AG10803 (cell line): ENCODE measurements at places on chromosomes 12 and 14.

DNA sequence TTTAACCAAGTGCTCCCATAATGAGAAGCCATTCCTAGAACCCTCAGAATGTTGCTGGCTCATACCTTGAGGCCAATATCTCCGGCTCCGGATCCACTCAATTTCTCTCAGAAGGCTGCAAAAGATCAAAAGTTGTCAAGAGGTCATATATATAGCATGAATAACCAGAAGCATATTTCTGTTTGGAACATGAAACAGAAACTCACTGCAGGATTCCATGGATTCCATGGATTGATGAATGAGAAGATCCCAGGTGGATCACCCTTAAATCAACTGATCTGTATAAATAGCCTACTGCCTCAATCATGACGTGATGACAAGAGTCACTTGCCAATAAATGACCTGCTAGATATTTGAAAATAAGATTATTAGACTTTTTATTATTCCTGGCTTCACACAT lies 3.3 kb upstream of the NT5DC3 start:
- DNase-seq, result no peak

GRCh38 chr12:95591731-95592130 lies 40.5 kb upstream of the USP44 start:
- DNase-seq, result no peak

DNA sequence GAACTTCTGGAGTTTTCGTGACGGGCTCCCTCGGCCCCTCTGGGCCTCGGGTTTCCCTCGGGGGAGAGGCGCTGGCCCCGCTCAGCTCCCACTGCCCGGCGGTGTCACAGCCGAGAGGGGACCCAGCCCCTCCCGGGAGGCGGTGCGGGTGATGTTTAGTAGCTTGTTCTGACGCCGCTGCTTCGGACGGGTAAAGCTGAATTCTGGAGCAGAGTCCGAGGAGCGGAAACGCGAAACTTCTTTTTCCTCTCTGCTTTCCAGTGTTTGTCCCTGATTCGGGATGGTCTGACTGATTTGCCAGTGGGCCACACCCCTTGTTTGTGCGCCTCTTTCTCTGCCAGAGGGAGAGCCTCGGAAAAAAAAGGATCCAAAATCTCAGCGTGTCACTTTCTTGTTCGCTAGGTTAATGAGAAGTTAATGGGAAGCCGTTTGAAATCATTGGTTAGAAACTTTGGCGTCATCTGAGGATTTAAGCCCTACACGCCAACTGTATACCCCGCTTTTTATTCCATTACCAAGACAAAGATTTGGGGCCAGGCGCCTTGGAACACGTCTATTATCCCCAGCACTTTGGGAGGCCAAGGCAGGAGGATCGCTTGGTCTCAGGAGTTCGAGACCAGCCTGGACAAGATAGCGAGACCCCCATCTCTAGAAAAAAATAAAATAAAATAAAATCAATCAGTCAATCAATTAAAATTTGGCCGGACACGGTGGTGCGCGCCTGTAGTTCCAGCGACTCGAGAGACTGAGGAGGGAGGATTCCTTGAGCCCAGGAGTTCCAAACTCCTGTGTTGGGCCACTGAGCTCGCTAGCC lies 756 bp downstream of the TULP3 start:
- peak; percentile 69 for DNase-seq

- no peak for DNase-seq
These were observed 344.0 kb downstream of the BCL11B start for GRCh38 chr14:98927986-98928385.

GRCh38 chr14:99242816-99243721 lies 28.9 kb downstream of the BCL11B start:
- DNase-seq, result no peak

- DNase-seq, result peak; percentile 46
These were observed 50.7 kb upstream of the PTPRR start for GRCh38 chr12:70971001-70971794.

- peak; percentile 53 for DNase-seq
These were observed 160.6 kb downstream of the ANO4 start for GRCh38 chr12:100955139-100955538.

GRCh38 chr14:89137526-89138163 lies 279.4 kb downstream of the FOXN3 start:
- peak; percentile 95 for DNase-seq

GRCh38 chr12:43154498-43155045 lies 397.4 kb downstream of the ADAMTS20 start:
- no peak for DNase-seq

DNA sequence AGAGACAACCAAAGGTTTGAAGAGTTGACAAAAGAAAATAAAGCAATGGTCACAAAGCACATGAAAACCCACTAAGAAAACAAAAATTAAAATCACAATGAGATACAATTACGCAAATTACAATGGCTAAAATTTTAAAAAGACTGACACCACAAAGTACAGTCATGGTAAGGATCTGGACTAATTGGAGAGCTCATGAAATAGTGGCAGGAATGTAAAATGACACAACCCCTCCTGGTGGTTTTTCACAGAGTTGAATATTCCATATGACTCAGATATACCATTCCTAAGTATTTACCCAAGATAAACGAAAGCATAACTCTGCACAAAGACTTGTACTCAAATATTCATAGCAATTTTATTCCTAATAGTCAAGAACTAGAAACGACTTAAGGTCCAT lies 65.9 kb downstream of the NOVA1 start:
- peak; percentile 49 for DNase-seq

DNA sequence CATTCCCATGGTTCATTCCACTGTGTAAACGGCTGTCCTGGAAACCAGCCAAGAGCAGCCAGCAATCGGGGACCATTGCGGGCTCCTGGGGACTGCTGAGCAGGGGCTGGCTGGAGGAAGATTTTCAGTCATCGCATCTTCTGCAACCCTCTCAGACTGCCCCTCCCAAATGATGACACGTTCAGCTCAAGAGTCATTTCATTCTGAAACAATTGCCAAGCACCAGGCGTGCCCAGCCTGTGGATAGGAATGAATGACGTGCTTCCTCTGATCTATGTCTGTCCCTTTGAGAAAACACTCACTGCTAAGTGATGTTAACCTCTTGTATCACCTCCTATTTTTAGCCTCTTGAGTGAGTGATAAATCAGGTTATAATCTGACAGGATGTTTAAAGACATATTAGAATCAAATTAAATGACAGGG lies 62.0 kb downstream of the NDUFA12 start:
- DNase-seq, result peak; percentile 80

- DNase-seq, result no peak
These were observed 43.1 kb downstream of the CACNA1C start for GRCh38 chr12:2095878-2096277.

GRCh38 chr14:95057851-95058250 lies 99.5 kb downstream of the DICER1 start:
- no peak for DNase-seq

GRCh38 chr14:71471634-71472355 lies 460.4 kb upstream of the RGS6 start:
- DNase-seq, result peak; percentile 72

- DNase-seq, result no peak
These were observed 37.2 kb upstream of the RBM19 start for GRCh38 chr12:114003286-114003685.

DNA sequence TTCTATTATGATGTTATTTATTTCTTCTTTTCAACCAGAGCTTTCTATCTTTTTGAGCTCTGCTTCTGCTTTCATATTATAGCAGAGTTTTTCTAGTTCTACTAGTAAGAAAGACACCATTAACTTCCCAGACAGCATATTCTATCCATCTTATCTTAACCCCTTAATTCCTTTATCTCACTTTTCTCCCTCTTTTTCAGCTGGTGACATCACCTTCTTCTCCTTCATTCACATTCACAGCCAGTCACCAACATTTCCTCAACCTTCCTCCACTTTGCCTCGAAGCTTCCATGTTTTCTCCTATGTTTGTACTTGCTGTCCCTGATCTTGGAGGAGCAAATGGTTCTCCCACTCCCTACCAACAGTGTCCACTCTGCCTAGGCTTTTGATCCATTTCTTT lies 3.5 kb upstream of the CSRP2 start:
- no peak for DNase-seq

- DNase-seq, result no peak
These were observed 127.8 kb upstream of the SSTR1 start for GRCh38 chr14:38079886-38080285.

- DNase-seq, result no peak
These were observed 68.4 kb upstream of the BCAT1 start for GRCh38 chr12:25017336-25017735.

GRCh38 chr12:102702447-102703114 lies 214.5 kb downstream of the PAH start:
- peak; percentile 79 for DNase-seq

DNA sequence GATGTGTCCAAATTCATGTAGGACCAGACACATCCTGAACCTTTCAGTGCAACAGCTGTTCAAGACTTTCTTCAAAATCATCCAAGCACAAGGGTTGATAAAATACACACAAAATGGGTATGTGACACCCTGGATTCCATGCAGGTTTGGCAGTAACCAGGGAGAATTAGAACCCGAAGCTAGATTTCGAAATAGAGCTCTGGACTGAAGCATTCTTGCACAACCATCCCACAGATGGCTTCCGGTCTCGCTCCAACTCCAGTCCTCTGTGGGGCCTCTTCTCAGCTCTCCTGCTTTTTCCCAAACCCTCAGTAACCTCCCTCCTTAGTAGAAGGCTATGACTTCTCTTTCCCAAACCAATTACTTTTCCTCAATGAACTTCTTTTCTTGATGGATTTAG lies 171.3 kb downstream of the TTC7B start:
- peak; percentile 90 for DNase-seq

- no peak for DNase-seq
These were observed 53.5 kb downstream of the SLC38A6 start for GRCh38 chr14:61034416-61035120.

DNA sequence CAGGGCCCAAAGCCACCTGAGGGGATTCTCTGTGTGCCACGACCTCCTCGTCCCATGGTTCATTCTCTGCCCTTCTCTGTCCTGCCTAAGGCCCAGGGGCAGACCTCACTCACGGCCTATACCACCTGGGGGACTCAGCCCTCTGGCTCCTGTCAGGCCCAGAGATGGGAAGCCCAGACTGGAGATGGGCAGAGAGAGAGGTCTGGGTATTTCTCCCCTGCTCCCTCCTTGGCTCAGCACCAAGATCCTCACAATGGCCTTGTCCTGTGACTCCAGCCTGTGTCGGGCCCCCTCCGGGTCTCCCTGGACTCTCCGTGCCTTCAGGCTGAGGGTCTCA lies 46.9 kb upstream of the BCL11B start:
- no peak for DNase-seq

DNA sequence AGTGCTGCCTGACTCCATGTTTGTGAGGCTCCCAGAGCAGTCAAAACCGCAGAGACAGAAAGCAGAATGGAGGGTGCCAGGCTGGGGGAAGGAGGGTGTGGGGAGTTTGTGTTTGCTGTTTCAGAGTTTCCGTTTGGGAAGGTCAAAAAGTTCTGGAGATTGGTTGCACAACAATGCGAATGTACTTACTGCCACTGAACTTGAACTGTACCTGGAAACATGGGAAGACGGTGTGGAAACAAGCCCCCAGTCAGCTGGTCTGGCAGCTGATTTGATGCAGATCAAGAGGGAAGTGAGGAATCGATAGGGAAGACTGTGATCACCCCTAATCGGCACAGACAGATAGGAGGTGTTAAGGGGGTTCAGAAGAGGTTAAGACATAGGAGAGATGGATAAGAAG lies 35.3 kb upstream of the INF2 start:
- DNase-seq, result no peak

GRCh38 chr12:123937707-123938591 lies 34.7 kb downstream of the CCDC92 start:
- DNase-seq, result peak; percentile 18

DNA sequence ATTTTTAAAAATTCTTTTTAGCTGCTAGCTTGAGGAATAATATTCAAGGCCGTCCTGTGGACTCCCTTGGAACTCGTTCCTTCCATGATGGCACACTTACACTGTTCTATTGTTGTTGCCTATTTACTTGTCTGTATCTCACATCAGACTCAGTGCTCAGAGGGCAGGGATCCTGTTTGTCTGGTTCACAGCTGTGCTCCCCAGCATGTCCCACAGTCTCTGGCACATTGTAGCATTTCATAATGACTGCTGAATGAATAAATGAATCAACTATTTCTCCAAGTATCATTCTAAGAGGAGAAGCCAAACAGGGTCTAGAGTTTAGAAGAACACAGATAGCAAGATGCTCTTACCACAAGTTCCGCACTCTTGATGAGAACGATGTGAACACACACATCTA lies 48.0 kb downstream of the NTN4 start:
- no peak for DNase-seq

- DNase-seq, result peak; percentile 66
These were observed 41.3 kb downstream of the TDG start for GRCh38 chr12:104006929-104007328.

DNA sequence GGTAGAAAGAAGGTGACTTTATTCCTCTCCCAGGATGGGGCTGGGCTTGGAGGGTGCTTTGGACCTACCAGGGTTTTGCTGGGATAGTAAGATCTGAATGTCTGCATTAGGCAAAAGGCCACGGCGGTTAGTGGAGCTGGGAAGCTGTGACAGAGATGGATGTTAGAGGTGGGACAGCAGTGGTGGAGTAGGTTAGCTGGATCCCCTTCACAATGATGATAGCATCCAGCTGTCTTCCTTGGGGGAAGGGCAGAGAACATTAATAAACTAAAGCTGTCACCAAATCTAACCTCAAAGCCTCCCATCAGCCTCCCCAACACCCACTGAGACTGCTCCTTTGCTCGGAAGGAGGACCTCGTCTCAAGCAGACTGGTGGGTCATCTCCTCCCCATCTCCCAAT lies 104.8 kb downstream of the GPATCH2L start:
- DNase-seq, result no peak

GRCh38 chr12:90013409-90013808 lies 304.8 kb upstream of the ATP2B1 start:
- DNase-seq, result no peak

DNA sequence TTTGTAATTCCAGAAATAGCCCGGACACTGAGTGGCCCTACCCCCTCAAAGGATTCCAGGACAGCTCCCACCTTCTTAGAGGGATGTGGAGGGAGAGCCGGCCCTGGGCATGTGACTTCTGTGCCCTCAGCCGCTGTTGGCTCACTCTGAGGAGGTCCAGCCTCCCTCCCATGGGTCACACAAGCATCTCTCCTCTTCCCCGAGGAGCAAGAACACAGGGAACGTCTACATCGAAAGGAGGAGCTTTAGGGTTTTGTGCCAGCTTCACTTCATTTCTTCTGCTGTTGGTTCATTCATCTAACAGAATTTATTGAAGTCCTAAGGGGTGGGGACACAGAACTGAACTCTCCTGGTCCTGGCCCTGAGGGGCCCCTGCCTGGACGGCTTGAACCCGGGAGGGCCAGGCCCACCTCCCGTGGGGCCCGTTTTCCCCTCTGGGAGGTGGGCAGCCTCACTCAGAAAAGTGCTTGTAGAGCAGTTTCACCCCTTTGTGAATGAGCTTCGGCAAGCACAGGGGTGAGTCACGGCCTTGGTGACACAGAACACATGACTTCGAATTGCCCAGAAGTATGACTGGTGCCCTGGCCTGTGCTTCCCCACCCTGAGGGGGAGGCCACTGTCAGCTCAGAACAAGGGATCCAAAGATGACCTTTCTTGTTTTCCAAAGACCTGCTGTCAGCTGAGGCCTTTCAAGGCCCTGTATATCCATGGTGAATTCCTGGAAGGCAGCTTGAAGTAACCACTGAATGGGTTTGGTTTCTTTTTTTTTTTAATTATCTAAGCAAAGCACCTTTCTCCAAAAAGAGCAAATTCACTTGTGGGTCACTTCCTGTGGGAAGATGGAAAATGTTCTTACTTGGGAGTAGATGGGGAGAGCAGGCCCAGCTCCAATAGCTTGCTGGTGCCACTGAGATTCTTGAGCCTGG lies 39.2 kb downstream of the NFKBIA start:
- peak; percentile 83 for DNase-seq

GRCh38 chr14:30195941-30196340 lies 268.3 kb upstream of the PRKD1 start:
- peak; percentile 81 for DNase-seq
